ENCODE measurements at places on chromosomes 6 and 20.
A peak's percentile ranks its signal among the peaks of the same experiment; 100 is the strongest.

GRCh38 chr6:157469378-157469777 lies 88.4 kb downstream of the ZDHHC14 start:
- DNase-seq, result no peak
- no peaks in the 10 kb centered on the region for H3K36me3 ChIP-seq
- H3K27ac ChIP-seq, result no peak overlapping the region
- H3K4me3 ChIP-seq, result no peak overlapping the region

DNA sequence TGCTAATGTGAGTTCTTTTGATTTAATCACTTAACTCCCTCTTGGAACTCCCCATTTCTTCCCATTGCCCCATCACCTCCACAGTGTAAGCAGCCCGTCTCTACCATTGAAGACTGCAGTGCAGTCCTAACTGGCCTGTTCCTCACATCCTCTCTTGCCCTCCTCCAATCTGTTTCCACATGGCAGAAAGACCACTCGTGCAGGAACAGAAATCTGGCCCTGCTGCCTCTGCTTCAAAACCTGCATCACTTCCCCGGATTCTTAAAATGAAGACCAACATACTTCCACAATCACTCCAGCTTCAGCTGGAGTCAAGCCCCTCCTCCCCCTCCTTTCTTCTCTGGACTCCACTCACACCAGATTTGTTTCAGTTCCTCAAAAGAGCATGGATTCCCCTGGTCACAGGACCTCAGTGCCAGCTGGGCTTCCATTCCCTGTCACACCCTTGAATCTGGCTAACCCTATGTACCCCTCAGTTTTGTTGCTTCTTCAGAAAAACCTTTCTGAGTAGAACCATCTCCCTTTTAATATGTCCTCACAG lies 802.3 kb downstream of the MAFB start:
- no peak overlapping the region for H3K4me3 ChIP-seq
- no peak overlapping the region for H3K27ac ChIP-seq
- no peaks in the 10 kb centered on the region for H3K27me3 ChIP-seq

DNA sequence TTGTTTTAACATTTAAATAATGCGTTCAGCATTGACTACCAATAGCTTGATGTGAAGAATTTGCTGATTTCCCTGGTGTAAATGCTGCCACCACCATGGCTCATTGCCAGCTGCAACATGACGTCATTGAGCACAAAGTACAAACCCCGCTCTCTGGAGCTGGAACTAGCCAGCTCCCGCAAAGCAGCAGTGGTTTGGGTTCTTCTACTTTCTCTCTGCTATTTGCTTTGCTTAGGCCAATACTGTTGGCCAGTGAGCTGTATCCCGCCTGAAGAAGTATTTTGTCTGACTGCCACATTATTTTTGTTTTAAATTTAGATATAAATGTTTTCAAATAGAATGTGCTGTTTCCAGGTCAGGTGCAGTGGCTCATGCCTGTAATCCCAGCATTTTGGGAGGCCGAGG lies 47.4 kb upstream of the KIF13A start:
- H3K27me3 ChIP-seq, result no peaks in the 10 kb centered on the region
- no peaks in the 10 kb centered on the region for H3K36me3 ChIP-seq
- no peak overlapping the region for H3K4me3 ChIP-seq

GRCh38 chr6:150632785-150633485 lies 33.2 kb downstream of the PLEKHG1 start:
- H3K27me3 ChIP-seq, result no peaks in the 10 kb centered on the region
- peaks cover 9% of the 10 kb centered on the region for H3K4me1 ChIP-seq

GRCh38 chr6:148055419-148055818 lies 287.2 kb upstream of the SASH1 start:
- no peak for DNase-seq
- no peaks in the 10 kb centered on the region for H3K36me3 ChIP-seq
- no peaks in the 10 kb centered on the region for H3K4me1 ChIP-seq
- H3K27me3 ChIP-seq, result no peaks in the 10 kb centered on the region
- no peak overlapping the region for H3K4me3 ChIP-seq

DNA sequence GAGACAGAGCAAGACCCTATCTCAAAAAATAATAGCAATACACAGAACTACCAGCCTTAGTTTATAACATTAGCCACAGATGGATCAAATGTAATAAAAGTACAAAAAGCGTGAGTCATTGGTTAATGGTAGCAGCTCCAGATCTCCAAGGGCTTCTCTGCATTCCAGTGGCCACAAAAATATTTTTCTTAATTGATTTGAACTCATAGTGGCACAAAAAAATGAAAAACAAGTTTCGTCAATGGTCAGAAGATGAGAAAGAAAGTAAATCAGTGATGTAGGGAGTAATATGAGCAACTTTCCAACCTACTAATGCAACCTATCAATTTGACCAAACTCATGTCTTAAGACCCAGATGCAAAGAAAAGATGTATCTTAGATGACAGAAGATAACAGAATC lies 79.6 kb downstream of the CEP57L1 start:
- H3K27ac ChIP-seq, result no peak overlapping the region
- no peaks in the 10 kb centered on the region for H3K4me1 ChIP-seq
- no peak for DNase-seq
- no peak overlapping the region for H3K4me3 ChIP-seq

- H3K36me3 ChIP-seq, result no peaks in the 10 kb centered on the region
- peaks cover 19% of the 10 kb centered on the region for H3K4me1 ChIP-seq
- DNase-seq, result peak; percentile 59
- H3K4me3 ChIP-seq, result no peak overlapping the region
- peak overlapping the region; percentile 66 for H3K27ac ChIP-seq
- no peaks in the 10 kb centered on the region for H3K27me3 ChIP-seq
Measured at GRCh38 chr6:148389086-148389485, 46.4 kb downstream of the SASH1 start.
